Renal cortical epithelial cell (primary cell): ENCODE measurements at places on chromosomes 6 and 20.

GRCh38 chr6:154593122-154593521 is 82.6 kb upstream of the CNKSR3 start:
- DNase-seq = peak; percentile 53

- DNase-seq = no peak
Observed at GRCh38 chr6:26012061-26012460, 49.5 kb downstream of the TRIM38 start.

- no peak for DNase-seq
Observed at GRCh38 chr6:85771925-85772430, 129.3 kb upstream of the SYNCRIP start.

GRCh38 chr6:3534599-3534998 is 77.7 kb upstream of the SLC22A23 start:
- no peak for DNase-seq

GRCh38 chr20:63531686-63532448 is 5.3 kb downstream of the PTK6 start:
- DNase-seq = no peak

DNA sequence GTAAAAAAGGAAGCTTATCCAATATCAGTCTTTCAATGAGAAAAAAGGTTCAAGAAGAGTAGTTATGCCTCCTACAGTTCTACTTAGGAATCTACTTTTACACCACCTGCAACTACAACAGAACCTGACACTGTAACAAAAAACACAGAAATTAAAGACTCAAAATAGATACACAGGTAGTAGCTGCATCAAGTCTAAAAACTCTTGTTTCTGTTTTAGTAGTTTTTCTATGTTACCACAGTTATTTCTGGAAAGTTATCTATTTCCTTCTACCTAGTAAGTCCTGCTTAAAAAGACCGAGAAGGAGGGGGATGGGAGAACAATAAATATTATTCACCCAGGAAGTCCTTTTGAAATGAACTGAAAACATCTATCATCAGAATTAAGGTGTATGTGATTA is 52.5 kb downstream of the ATG5 start:
- DNase-seq = no peak
